ENCODE measurements at places on chromosomes 12 and 14.

DNA sequence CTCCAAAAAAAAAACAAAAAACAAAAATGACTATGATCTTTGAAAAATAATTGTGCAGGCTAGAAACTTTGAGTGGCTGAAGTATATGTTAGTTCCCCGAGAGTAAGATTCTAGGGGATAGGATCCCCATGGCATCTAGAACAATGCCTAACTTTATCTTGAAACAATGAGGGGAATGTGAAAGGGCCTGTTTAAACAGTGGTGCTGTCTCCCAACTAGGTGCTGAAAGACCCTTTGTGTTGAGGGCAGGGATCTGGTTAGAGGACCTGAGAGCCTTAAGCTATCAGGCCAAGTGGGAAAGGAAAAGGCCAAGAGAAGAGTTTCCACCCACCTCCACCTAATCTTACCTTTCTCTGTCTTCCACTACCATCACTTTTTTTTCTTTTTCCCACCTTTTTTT lies 6.8 kb upstream of the YLPM1 start:
- no peak for DNase-seq

DNA sequence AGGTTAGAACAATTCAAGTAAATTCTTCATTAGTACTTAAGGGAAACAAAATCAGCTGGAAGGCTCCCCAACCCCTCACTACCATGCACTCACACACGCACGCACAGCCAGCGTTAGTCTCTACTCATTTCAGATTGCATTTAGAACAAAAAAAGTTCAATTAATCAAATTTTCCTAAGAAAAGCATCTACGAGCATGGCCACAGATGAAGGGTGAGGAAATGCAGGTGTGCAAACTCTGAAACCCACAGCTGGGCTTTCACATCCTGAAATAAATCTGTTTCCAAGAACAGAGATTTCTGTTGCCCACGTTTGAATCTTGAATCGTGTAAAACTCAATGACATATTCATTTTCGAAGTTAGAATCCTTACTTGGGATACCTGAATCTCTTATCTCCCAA lies 62.6 kb downstream of the SEL1L start:
- no peak for DNase-seq

- no peak for DNase-seq
Measured at GRCh38 chr14:102903889-102904512, 18.5 kb upstream of the AMN start.

DNA sequence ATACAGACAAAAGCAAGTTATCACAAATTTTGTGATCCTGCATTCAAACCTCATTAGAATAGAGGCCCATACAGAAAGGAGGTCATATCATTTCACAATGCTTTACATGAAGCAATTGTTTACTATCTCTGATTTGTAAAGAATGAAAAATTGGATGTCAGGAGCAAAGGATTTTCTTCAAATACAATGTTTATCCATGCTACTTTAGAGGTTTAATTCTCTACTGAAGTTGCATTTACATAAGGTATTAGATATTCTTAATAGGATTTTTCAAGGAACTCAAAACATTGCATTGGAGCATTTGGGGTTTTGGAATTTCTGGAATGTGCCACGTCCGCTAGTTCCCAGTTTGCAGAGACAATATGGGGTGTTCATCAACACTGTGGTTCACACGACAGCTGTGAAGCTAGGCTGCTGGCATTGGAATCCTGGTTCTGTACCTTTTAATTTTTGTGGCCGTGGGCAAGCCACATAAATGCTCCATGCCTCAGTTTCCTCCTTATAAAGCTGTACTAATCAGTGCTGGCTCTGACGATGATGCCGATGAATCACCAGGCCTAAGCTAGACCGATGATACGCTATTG lies 174.8 kb downstream of the APAF1 start:
- DNase-seq: no peak

GRCh38 chr12:58176296-58176869 lies 235.0 kb downstream of the ATP23 start:
- no peak for DNase-seq

GRCh38 chr14:74571441-74571841 lies 40.6 kb downstream of the LTBP2 start:
- no peak for DNase-seq

DNA sequence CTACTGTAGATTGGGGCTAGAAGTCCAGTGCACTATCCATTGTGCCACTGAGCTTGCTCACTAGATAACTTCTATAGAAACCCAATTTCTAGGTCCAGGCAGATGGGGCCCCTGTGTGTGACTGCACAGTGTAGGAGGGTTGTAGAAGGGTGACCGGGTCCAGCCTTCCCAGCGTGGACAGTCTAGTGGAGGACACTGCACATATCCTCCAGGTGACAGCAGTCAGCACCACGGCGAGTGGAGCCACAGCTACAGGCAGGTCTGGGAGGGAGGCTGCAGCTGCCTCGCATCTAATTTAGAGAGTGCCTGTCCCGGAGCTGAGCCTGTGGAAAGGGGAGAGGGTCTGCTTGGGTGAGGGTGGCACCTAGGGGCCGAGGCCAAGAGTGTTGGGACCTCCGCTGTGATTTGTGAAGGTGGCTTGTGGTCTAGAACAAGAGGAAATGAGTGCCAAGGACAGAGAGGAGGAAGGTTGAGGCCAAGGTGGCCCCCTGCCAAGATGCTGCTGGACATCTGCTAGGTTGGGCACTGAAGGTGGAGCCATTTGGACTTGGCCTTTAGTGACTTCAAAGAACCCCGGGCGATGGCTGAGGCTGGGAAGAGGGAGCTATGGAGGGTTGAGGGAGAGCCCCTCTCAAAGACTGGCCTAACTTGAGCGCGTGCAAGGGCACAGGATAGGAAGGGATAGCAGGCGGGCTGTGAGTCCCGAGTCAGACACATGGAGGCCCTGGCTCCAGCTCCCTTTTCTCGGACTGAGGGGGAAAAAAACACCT lies 46.0 kb upstream of the TRAF3 start:
- no peak for DNase-seq

- DNase-seq: no peak
Measured at GRCh38 chr14:85444635-85445034, 85.3 kb upstream of the FLRT2 start.

DNA sequence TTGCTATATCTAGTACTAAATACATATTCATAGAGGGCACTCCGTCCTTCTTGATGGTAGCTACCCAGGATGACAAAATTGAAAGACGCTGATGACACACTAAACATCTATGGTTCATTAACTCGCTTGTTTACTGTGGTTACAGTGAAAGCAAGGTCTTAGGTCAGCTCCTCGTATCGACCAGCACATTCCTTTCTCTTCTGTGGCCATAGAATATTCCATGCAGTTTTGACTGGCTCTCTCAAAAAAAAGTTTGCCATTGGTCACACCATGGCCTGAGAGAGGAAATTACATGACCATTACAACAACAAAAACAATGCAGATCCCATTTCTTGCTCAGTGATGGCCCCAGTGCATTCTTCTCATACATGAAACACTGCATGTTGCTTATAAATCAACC lies 411.4 kb upstream of the SOX5 start:
- no peak for DNase-seq

DNA sequence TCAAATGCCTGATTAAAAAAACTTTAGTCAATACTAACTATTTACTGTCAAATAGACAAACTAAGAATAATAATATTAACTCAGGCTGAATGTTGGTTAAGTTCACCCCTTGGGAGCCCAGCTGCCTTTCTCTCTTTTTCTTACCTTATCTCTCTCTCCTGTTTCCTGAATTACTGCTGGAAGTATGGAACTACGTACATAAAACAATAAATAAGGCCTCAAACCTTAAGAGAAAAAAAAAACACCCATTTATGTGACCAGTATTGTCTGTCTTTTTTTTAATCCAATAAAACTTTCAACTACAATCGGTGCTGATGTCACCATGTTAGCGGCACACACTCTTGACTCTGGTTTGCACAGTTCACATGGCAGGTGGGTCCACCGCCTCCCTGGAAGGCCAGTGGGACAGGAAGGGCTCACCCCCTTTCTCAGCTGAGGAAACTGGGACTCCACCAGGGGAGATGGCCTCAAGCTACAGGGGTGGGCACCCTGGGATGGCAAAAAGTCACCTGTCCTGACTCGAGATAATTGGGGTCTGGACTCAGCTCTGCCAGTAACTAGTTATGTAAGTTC lies 21.3 kb downstream of the BCL11B start:
- DNase-seq: no peak

GRCh38 chr14:50826681-50827080 lies 4.3 kb downstream of the NIN start:
- no peak for DNase-seq

DNA sequence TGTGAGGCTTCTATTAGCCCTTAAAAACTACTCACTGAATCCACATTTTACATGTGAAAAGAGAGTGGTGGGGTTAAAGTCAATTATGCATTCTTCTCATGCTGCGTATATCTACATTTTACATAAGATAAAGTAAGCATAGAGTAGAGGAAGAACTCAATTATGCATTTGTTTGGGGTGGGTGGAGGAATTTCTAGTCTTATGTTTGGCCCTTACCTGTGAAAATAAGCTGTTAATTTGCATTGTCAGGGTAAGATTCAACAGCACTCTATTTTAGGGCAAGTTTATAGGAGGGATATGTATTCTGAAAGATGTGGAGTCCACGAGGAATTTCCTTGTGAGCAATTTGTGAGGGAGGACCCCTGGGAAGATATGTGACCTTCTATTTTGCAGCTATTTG lies 30.9 kb upstream of the CAPRIN2 start:
- DNase-seq: no peak

DNA sequence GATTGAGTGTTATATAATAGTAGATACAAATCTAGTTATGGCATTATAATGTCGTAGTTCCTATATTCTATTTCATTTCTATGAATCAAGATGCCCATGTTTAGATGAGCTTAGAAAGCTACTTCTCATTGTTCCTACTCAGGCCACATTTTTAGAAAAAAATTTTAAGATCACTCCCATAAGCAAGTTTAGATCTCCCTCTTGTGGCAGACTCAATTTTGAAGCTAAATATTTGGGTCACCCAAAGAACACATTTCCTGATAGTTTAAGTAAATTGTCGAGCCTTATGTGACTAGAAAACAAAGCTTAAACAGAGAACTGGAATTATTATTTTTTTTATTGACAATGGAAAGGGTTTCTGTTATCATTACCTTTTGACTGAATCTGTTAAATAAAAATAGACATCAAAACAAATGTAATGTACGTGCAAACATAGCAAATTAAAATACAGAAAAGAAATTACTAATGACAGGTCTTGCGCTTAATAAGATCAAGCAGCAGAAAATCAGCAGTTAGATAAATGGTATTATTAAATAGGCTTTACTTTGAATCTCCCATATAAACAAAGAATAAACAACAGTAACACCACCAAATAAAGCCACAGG lies 180.2 kb downstream of the ACSS3 start:
- no peak for DNase-seq
